ENCODE measurements at places on chromosomes 1 and 21. TPM values are rescaled to one million over a fixed set of nuclear protein-coding genes. Genes with fewer than 3 reads are reported as not detected.

The MX1 gene
- total RNA-seq = 2.8 TPM

The PRRX1 gene
- 1.3 TPM for total RNA-seq

The C1QA gene
- total RNA-seq = not detected

The STUM gene
- total RNA-seq = 0.33 TPM

The TSHB gene
- total RNA-seq = not detected

Measured in dermis lymphatic vessel endothelial cell (primary cell).